ENCODE measurements at places on chromosomes 5 and 9.

- DNase-seq: no peak
- H3K4me1 ChIP-seq: no peaks in the 10 kb centered on the region
- no peak overlapping the region for H3K27ac ChIP-seq
- peaks cover 39% of the 10 kb centered on the region for H3K36me3 ChIP-seq
Measured at GRCh38 chr9:6802926-6803325, 45.2 kb downstream of the KDM4C start.

- no peak overlapping the region for H3K27ac ChIP-seq
- peaks cover under 1% of the 10 kb centered on the region for H3K27me3 ChIP-seq
- no peaks in the 10 kb centered on the region for H3K4me1 ChIP-seq
- no peaks in the 10 kb centered on the region for H3K36me3 ChIP-seq
- no peak for DNase-seq
Measured at GRCh38 chr9:120212853-120213200, 367.1 kb downstream of the CDK5RAP2 start.

- no peaks in the 10 kb centered on the region for H3K27me3 ChIP-seq
- no peaks in the 10 kb centered on the region for H3K36me3 ChIP-seq
- H3K4me1 ChIP-seq: peaks cover 15% of the 10 kb centered on the region
- DNase-seq: no peak
- no peak overlapping the region for H3K4me3 ChIP-seq
Measured at GRCh38 chr5:56545016-56545415, 270.3 kb upstream of the MAP3K1 start.

- no peaks in the 10 kb centered on the region for H3K36me3 ChIP-seq
- H3K27me3 ChIP-seq: no peaks in the 10 kb centered on the region
- DNase-seq: no peak
- H3K27ac ChIP-seq: no peak overlapping the region
- H3K4me3 ChIP-seq: no peak overlapping the region
Measured at GRCh38 chr5:118777189-118777736, 211.1 kb downstream of the DTWD2 start.

DNA sequence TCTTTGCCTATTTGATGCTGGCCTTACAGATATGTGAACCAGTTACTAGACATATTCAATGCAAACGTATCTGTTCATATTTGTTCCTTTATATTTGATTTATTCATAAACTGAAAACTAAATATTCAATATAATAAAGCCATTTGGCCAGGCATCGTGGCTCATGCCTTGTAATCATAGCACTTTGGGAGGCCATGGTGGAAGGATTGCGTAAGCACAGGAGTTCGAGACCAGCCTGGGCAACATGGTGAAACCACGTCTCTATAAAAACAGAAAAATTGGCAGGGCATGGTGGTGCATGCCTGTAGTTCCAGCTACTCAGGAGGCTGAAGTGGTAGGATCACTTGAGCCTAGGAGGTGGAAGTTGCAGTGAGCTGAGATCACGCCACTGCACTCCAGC lies 49.2 kb upstream of the CTNNAL1 start:
- no peaks in the 10 kb centered on the region for H3K4me1 ChIP-seq
- H3K27me3 ChIP-seq: no peaks in the 10 kb centered on the region
- H3K27ac ChIP-seq: no peak overlapping the region

GRCh38 chr9:4225291-4226028 lies 74.4 kb downstream of the GLIS3 start:
- H3K4me3 ChIP-seq: no peak overlapping the region
- DNase-seq: no peak
- H3K27me3 ChIP-seq: no peaks in the 10 kb centered on the region
- H3K4me1 ChIP-seq: no peaks in the 10 kb centered on the region
- H3K27ac ChIP-seq: no peak overlapping the region
- no peaks in the 10 kb centered on the region for H3K36me3 ChIP-seq

- H3K4me1 ChIP-seq: no peaks in the 10 kb centered on the region
- H3K36me3 ChIP-seq: no peaks in the 10 kb centered on the region
- H3K27ac ChIP-seq: no peak overlapping the region
- H3K4me3 ChIP-seq: no peak overlapping the region
- peaks cover 22% of the 10 kb centered on the region for H3K27me3 ChIP-seq
Measured at GRCh38 chr5:149170299-149170698, 29.0 kb downstream of the ABLIM3 start.

- H3K36me3 ChIP-seq: no peaks in the 10 kb centered on the region
- no peak overlapping the region for H3K4me3 ChIP-seq
- H3K27ac ChIP-seq: no peak overlapping the region
- no peak for DNase-seq
- no peaks in the 10 kb centered on the region for H3K4me1 ChIP-seq
- peaks cover 25% of the 10 kb centered on the region for H3K27me3 ChIP-seq
Measured at GRCh38 chr9:111615928-111616327, 15.2 kb upstream of the DNAJC25 start.

- H3K36me3 ChIP-seq: peaks cover 49% of the 10 kb centered on the region
- peaks cover 44% of the 10 kb centered on the region for H3K4me1 ChIP-seq
- no peak overlapping the region for H3K4me3 ChIP-seq
- DNase-seq: no peak
Measured at GRCh38 chr5:119095611-119096010, 24.7 kb downstream of the DMXL1 start.

DNA sequence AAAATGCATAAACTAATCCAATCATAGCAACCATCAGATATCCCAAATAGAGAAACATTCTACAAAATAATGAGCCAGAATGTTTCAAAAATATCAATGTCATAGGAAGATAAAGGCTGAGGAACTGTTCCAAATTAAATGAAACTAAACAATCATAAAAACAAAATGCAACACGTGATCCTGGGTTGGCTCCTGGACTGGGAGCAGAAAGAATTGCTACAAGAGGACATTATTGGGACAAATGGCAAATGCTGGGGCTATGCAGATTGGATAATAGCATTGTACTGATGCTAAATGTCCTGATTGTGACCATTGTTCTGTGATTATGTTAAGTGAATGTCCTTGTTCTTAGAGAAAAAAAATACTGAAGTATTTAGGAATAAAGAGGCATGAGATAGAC lies 54.2 kb upstream of the AKNA start:
- no peak for DNase-seq
- peaks cover 6% of the 10 kb centered on the region for H3K4me1 ChIP-seq
- H3K36me3 ChIP-seq: no peaks in the 10 kb centered on the region
- no peaks in the 10 kb centered on the region for H3K27me3 ChIP-seq
- no peak overlapping the region for H3K4me3 ChIP-seq
- no peak overlapping the region for H3K27ac ChIP-seq

- H3K4me3 ChIP-seq: no peak overlapping the region
- no peaks in the 10 kb centered on the region for H3K27me3 ChIP-seq
- H3K36me3 ChIP-seq: no peaks in the 10 kb centered on the region
- DNase-seq: no peak
- no peaks in the 10 kb centered on the region for H3K4me1 ChIP-seq
- no peak overlapping the region for H3K27ac ChIP-seq
Measured at GRCh38 chr5:76565009-76565408, 58.2 kb downstream of the F2RL2 start.

- H3K4me3 ChIP-seq: no peak overlapping the region
- H3K27me3 ChIP-seq: no peaks in the 10 kb centered on the region
Measured at GRCh38 chr9:98832768-98833089, 25.3 kb downstream of the GALNT12 start.

GRCh38 chr9:122060481-122060880 lies 32.6 kb downstream of the TTLL11 start:
- H3K27me3 ChIP-seq: no peaks in the 10 kb centered on the region
- no peak for DNase-seq
- no peak overlapping the region for H3K27ac ChIP-seq
- H3K4me3 ChIP-seq: no peak overlapping the region

DNA sequence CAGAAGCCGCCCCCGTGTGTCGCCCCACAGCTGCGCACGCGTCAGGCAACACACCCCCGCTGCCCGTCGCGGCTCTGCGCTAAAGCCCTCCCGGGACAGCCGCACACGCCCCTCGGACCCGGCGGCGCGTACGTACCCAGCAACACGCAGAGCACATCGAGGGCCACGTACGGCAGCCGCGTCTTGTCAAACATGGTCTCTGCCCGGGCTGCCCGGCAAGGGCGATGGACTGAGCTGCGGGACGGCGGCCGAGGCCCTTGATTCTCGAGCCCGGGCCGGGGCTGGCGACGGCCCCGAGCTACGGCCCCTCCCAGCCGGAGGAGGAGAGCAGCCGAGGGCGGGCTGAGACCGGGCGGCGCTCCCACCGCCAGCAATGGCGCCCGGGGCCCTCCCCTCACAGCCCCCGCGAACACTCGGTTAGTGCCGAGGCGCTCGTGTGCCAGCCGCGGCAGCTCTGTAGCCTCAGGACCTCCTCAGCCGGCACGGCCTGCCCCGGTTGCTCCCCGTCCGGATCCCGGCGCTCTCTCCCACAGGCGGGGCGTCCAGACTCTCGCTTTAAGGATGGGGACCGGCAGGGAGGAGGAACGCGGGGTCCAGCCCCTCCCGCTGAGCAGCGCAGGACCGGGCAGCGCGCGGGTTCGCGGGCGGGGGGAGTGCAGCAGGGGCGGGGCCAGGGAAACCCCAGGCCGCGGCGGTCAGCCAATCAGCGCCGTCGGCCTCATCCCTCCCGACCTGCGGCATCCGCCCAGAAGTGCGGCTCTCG lies at the start of gene PLPP1:
PLPP1 (minus strand) TSS at position 529 of the 763 bp plus-strand sequence; CDS start at position 194, 335 bp downstream.
- peak; percentile 89 for DNase-seq
- H3K4me3 ChIP-seq: peak within 1 kb of the TSS; percentile 90
- H3K36me3 ChIP-seq: peaks cover 7% of the 10 kb centered on the region
- H3K27me3 ChIP-seq: no peaks in the 10 kb centered on the region
- H3K4me1 ChIP-seq: peaks cover 25% of the 10 kb centered on the region

DNA sequence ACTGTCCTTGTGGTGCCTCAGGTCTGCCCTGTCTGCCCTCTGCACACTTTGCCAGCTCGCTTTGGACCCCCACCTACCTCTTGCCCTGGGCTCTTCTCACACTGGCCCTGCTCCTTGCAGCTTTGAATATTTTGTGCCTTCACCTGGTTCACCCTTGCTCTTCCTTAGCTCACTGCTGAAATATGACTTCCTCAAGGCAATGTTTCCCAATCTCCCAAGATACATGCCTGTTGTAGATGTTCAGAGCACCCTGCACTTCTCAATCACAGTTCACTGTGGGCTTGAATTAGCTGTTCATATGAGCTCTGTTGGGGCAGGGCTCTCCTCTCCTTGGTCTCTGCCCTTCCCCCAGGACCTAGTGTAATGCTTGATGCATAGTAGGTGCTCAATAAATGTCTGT lies 8.0 kb downstream of the AFAP1L1 start:
- no peaks in the 10 kb centered on the region for H3K4me1 ChIP-seq
- H3K4me3 ChIP-seq: no peak overlapping the region
- H3K36me3 ChIP-seq: no peaks in the 10 kb centered on the region
- no peak overlapping the region for H3K27ac ChIP-seq
- DNase-seq: no peak
- H3K27me3 ChIP-seq: peaks cover 32% of the 10 kb centered on the region

DNA sequence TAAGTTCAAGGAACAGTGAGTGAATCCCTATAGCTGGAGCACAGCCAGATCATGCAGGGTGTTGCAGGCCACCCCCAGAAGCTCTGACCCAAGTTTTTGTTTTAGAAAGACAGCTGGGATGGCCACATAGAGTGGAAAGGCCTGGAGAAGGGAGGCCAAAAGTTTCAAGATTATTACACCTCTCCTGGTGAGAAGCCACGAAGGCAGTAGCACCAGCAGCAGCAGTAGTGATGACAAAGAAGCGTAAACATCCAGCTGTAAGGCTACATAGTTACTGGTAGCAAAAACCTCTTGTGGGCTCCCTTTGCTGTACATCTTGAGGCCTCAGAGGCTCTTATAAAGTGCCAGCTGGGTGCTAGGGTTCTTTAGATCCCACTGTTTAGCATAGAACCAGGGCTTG lies 11.8 kb downstream of the ADAMTSL1 start:
- H3K36me3 ChIP-seq: no peaks in the 10 kb centered on the region
- H3K27me3 ChIP-seq: no peaks in the 10 kb centered on the region
- DNase-seq: no peak

GRCh38 chr9:137267933-137268355 lies 9.6 kb upstream of the TOR4A start:
- H3K27ac ChIP-seq: peak overlapping the region; percentile 44
- H3K36me3 ChIP-seq: peaks cover 48% of the 10 kb centered on the region
- DNase-seq: no peak
- H3K4me3 ChIP-seq: peak overlapping the region; percentile 33

DNA sequence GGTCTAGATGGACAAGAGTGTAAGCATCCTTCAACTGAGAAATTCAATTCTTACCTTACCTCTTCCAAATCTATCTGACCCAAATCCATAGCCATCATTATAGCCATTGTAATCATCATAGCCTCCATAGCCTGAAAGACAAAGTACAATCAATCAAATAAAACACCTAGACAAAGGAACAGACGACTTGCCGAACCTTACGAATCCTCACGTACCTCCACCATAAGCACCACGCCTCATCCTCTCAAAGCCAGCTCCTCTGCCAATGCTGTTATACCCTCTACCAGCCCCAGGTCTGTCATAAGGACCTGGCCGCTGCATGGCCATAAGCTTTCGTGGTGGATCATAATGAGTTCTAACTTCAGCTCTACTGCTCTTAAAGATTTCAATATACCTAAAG lies 5.5 kb downstream of the HNRNPH1 start:
- peak overlapping the region; percentile 7 for H3K27ac ChIP-seq
- no peaks in the 10 kb centered on the region for H3K27me3 ChIP-seq
- H3K4me3 ChIP-seq: no peak overlapping the region
- no peak for DNase-seq
- peaks cover 93% of the 10 kb centered on the region for H3K36me3 ChIP-seq
- H3K4me1 ChIP-seq: peaks cover 48% of the 10 kb centered on the region

DNA sequence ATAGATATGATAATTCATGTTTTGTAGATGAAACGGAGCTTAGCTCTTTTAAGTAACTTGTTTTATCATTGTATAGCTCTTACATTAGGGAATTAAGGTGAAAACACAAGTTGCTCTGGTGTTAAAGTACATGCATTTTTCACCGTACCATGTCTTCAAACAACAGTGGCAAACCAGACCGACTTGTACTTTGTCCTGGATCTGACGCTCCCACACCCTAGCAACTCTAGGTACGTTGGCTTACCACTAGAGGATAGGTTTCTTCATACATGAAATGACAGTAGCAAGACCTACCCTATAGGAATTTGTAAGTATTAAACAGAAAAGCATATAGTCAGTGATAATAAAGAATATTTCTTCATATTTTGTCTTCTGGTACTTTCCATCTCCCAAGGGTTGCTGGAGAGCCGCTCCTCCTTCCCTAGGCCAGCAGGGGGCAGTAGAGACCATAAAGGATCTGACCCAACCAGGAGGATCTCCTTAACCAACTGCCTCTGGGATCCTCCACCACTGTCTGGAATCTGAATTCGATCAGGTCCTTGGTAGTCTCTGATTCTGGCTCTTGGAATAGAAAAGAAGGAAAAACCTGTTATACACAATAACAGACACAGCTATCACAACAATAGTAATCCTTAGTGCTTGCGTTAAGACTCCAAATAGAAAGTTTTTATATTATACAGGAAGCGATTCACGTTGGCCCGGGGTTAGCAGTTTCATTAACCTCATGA lies 136.7 kb downstream of the CAVIN4 start:
- H3K27ac ChIP-seq: no peak overlapping the region
- DNase-seq: no peak
- no peaks in the 10 kb centered on the region for H3K4me1 ChIP-seq
- H3K27me3 ChIP-seq: no peaks in the 10 kb centered on the region

GRCh38 chr9:2032234-2032633 lies 17.1 kb downstream of the SMARCA2 start:
- no peaks in the 10 kb centered on the region for H3K27me3 ChIP-seq
- H3K27ac ChIP-seq: no peak overlapping the region
- peaks cover 39% of the 10 kb centered on the region for H3K4me1 ChIP-seq
- no peak overlapping the region for H3K4me3 ChIP-seq
- H3K36me3 ChIP-seq: peaks cover 80% of the 10 kb centered on the region
- no peak for DNase-seq

- no peaks in the 10 kb centered on the region for H3K36me3 ChIP-seq
- no peak overlapping the region for H3K4me3 ChIP-seq
- no peaks in the 10 kb centered on the region for H3K4me1 ChIP-seq
- DNase-seq: no peak
- no peak overlapping the region for H3K27ac ChIP-seq
- no peaks in the 10 kb centered on the region for H3K27me3 ChIP-seq
Measured at GRCh38 chr9:99307851-99308250, 85.8 kb downstream of the SEC61B start.
